CD8-positive, alpha-beta T cell (primary cell): ENCODE measurements at places on chromosomes 13 and 19. TPM values are rescaled to one million over a fixed set of nuclear protein-coding genes. Genes with fewer than 3 reads are reported as not detected.

Gene RGCC
- 581 TPM for total RNA-seq

DNA sequence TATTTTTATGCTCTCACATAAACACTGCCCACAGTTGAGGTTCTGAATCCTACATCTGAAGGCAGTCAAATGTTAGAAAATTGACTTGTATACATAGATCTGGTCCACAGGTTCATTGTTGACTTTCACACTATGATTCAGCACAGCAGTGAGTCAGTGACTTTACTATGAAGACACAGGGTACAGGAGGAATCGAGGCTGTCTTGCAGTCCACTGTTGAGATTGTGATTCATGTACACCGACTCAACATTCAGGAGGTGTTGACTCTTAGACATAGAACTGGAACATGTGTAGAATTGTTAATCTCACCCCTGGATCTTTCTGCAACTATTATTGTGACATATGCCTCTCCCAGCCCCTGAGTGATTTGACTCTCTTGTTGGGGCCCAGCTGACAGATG lies 74.3 kb upstream of the ZNF43 start:
- DNase-seq, result no peak

Gene CNN2
- 382 TPM for total RNA-seq

GRCh38 chr13:64075543-64076271 lies 2660.1 kb upstream of the PCDH20 start:
- no peak for DNase-seq

DNA sequence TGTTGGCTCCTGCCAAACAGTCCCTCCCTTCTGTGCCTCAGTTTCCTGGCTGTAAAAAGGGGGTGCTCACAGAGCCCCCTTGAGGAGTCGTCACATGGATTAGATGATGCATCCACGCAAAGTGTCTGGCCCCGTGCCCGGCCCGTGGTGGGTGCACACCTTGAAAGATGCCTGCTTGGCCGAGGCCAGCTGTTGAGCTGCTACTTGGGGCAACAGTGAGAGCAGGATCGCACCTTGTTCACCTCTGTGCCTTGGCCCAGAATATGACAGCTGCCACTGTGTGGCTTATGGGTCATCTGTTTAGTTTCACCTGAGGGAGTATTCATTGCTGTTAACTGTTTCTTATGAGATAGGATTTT lies 17.7 kb downstream of the CRTC1 start:
- DNase-seq, result no peak

GRCh38 chr13:62129000-62129551 lies 713.4 kb upstream of the PCDH20 start:
- DNase-seq, result no peak

DNA sequence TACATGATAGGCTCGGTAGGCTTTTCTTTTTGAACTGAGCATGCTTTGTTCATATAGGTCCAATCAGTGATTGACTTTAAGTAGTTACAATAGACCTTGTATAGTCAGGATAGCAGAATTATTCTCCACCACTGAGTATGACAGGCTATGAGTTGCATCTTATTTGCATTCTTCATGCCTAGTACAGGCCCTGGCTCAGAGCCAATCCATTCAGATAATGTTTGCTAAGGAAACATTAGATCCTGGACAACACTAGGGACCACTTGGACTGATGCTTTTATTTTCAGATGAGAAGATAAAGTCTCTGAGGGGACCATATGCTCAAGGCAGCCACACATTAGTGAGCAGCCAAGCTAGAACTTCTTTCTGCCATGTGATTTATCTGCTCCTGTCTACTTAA lies 133.9 kb downstream of the KL start:
- no peak for DNase-seq

Gene STXBP2
- 270 TPM for total RNA-seq

- DNase-seq, result no peak
These were observed 8.5 kb downstream of the ZNF430 start for GRCh38 chr19:21028969-21029268.

DNA sequence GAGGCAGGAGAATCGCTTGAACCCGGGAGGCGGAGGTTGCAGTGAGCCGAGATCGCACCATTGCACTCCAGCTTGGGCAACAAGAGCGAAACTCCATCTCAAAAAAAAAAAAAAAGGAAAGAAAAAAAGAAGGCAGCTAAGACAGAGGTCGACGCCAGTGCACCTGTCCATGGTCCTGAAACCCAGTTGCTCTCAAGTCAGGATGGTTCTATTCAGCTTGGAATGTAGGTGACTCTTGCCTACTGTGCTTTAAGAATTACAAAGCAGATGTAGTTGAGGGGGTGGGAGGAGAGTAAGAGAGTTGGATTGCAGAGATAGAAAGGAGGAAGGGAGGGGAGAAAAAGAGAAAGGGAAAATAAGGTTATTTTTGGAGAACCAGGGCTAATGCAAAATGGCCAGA lies 18.7 kb downstream of the CACNG7 start:
- peak; percentile 3 for DNase-seq
